Nasal cavity respiratory epithelium epithelial cell of viscerocranial mucosa (primary cell): ENCODE measurements at places on chromosomes 16 and 17. TPM values are rescaled to one million over a fixed set of nuclear protein-coding genes. Genes with fewer than 3 reads are reported as not detected.

ERBB2 gene
- 40.3 and 103 TPM in 2 replicates for total RNA-seq

TRPV2 gene
- total RNA-seq: 0.36 and 0.68 TPM in 2 replicates

KCNJ18 gene
- total RNA-seq: not detected in 2 replicates

MEIOC gene
- under 0.01 TPM in 1 of 2 replicates, not detected in the other for total RNA-seq

STAC2 gene
- total RNA-seq: not detected in 2 replicates

SOX9 gene
- 4.4 and 10.4 TPM in 2 replicates for total RNA-seq

CDRT15L2 gene
- total RNA-seq: not detected in 2 replicates

SPATA32 gene
- total RNA-seq: 0.07 TPM in 1 of 2 replicates, not detected in the other

CBFA2T3 gene
- total RNA-seq: under 0.01 and 1.1 TPM in 2 replicates

HIGD1B gene
- total RNA-seq: not detected in 2 replicates

FBXO39 gene
- total RNA-seq: under 0.01 and 0.36 TPM in 2 replicates

PRSS36 gene
- 0.34 and 0.85 TPM in 2 replicates for total RNA-seq
